ENCODE measurements at places on chromosomes 11 and 22.

DNA sequence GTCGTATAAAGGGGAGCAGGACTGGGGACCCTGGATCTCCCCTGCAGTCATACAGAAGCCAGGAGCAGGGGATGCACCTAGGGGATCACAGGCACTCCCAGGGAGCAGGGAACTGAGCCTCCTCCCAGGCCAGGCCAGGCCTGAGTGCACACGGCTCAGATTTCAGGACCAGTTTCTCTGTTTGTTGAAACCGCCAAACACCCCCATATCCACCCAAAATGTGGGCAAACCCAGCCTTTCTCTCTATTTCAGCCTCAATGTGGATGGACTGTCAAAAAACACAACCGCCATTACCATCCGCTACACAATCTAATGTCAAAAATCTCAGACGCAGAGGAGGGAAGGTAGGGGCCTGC, 17.5 kb downstream of the MN1 start:
- DNase-seq, result no peak

GRCh38 chr11:27282806-27283205, 80.2 kb downstream of the CCDC34 start:
- no peak for DNase-seq

GRCh38 chr22:50046019-50046415, 12.1 kb downstream of the TTLL8 start:
- no peak for DNase-seq

GRCh38 chr11:131760091-131761061, 390.0 kb downstream of the NTM start:
- DNase-seq, result no peak

GRCh38 chr22:19800761-19801244, 40.2 kb downstream of the TBX1 start:
- no peak for DNase-seq

DNA sequence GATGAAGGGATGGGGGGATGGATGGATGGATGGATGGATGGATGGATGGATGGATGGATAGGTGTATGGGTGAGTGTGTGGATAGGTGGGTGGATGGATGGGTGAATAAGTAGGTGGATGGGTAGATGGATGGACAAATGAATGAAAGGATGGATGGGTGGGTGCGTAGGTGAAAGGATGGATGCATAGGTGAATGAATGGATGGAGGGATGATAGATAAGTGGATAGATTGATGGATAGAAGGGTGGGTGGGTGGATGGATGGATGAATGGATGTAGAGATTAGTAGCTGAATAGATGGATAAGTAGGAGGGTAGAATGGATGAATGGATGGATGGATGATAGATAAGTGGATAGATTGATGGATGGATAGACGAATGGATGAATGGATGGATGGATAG, 152.7 kb downstream of the MN1 start:
- DNase-seq, result no peak

DNA sequence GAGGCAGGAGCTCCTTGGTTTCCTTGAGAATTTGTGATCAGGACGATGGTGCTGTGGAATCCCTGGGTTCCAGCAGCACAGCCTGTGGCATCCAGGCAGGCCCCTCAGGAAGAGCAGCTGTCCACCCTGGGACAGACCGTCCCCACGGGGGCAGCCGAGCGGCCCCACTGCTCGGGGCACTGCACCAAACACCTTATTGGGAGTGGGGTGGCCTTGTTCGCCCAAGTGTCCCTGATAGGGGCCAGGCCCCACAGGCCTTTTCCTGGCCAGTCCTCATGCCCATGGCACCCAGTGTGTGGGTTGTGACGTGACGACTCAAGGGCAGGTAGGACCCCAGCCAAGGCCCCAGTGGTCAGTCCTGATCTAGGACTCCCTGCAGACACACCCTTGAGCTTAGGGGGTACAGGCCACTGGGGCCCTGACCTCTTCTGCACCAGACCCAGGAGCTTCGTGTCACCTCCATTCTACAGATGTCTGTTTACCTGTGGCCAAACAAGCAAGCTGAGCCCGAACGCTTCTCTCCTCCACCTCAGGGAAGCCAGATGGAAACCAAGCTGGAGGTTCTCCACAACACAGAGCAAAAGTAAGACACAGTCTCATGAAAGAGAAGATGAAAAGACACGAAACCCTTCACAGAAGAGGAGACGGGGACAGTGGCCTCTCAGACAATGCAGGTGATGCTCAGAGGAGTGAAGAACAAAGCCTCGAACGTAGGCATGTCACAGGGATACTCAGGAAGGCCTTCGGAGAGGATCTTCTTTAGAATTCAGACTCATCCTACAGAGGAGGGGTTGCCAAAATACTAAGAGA, 1.6 kb upstream of the BRD1 start:
- DNase-seq, result no peak

DNA sequence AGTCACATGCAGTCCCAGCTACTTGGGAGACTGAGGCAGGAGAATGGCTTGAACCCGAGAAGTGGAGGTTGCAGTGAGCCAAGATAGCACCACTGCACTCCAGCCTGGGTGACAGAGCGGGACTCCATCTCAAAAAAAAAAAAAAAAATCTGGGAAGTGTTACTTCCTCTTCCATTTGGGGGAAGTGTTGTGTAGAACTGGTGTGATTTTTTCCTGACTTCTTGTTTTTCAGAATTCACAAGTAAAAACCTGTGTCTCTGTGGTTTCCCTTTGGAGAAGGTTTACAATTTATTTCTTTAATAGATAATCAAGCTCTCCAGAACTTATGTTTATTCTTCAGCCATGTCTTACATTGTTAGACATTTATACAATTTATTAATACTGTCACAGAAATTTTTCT, 396.1 kb downstream of the BRD1 start:
- DNase-seq, result no peak

GRCh38 chr11:5880329-5880728, at the start of gene OR52E4:
TSS of gene OR52E4 (plus strand) at chr11:5880629. CDS start at chr11:5884293, 3,664 bp downstream.
- DNase-seq, result no peak

DNA sequence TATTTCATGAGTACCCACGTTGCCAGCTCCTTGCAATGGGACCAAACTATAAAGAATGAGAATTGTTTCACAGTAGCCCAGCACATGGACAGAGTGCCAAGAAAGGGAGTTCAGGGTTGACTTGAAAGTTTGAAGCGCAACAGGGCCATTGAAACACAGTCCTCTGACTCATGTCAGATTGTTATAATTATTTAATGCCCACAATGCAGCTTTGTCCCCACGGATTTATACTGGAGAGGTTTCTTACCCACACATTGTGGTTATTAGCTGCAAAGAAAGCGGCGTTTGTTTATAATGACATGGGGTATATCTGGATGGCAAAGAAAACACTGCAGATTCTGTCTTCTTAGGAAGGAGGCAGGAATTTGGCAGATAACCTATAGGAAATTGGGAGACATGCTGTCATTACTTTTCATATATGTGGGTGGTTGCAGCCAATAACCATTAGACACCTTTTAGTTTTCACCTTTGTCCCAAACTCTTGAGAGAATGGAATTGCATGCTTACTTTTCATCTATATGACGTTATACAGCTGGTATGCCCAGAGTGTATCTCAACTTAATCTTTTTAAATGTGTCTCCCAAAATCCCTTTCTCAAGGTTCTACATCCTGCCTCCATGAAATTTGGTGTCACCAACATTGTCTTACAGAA, 143.6 kb downstream of the TEAD1 start:
- no peak for DNase-seq

- no peak for DNase-seq
Observed at GRCh38 chr22:28969401-28970168, 86.2 kb downstream of the ZNRF3 start.

GRCh38 chr11:117633186-117633754, 163.7 kb downstream of the DSCAML1 start:
- no peak for DNase-seq

GRCh38 chr22:39215070-39215396, 29.7 kb downstream of the PDGFB start:
- DNase-seq, result no peak

DNA sequence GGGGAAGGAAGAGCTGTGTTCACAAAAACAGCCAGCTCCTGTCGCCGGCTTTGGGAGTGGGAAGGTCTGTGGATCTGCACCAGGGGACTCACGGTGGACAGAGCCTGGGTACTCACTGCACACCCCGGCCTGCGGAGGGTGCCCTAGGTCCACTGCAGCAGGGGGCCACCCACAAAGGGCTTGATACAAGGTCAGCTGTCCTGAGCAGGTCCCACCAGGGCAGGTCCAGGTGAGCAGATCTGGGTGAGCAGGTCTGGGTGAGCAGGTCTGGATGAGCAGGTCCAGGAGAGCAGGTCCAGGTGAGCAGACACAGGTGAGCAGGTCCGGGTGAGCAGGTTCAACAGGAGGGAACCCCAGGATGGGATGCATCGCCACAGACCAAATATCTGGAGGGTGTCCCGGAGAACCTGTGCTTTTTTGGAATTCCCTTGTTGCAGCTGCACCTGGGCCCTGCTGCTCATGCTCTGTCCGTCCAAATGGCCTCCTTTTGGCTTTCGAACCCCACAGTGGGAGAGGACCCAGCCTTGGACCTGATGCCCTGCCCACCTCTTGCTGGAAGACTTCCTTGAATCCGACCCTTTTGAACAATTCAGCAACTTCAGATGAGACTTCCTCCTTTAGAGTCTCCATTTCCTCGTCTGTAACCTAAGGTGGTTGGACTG, 485.3 kb downstream of the TBC1D22A start:
- no peak for DNase-seq

GRCh38 chr11:117444256-117444655, 116.6 kb downstream of the CEP164 start:
- DNase-seq, result no peak

GRCh38 chr11:15139958-15140659, 25.4 kb downstream of the INSC start:
- DNase-seq, result no peak

DNA sequence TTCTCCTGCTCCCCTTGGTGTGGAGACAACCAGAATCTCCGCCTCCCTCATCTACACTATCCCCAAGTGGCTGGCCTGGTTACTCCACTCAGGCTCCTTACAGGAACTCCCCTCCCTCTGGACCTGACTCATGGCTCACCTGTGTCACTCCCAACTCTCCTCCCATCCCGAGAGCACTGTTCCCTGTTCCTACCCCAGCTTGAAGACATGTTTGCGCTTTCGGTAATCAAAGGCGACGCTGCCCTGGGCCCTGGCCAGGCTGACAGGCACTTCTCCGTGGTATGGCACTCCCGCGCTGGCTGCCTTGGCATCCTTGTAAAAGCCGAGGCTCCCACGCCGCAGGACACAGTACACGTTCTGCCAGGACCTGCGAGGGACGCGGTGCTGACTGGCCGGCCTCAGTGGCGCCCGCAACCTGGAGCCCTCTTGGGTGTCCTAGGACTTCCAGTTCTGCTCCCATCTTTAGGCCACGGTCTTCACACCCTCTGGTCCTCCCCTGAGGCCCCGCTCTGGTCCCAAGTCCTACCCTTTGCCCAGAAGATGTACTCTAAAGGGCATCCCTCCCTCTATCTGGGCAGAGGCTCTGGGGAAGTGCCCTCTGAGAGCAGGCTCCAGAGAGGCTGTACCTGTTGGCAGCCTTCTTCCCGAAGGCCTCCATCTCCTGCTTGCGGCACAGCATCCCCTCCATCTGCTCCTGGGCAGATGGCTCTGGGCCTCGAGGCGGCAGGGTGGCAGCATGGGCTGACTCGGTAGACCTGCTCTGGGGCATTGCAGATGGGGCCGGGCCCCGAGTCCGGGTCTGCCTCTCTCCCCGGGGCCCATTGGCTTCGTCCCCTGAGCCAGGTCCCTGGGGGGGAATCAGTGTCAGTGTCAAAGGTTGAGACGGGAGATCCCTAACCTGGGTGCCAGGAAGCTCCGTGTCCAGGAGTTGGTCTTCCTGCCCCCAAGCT, 9.4 kb upstream of the RBM4B start:
- DNase-seq, result no peak

GRCh38 chr11:64885367-64886286, 7.2 kb upstream of the EHD1 start:
- DNase-seq, result no peak

GRCh38 chr22:24698266-24698926, 76.1 kb downstream of the PIWIL3 start:
- DNase-seq, result no peak

GRCh38 chr22:38317995-38318715, 922 bp upstream of the CSNK1E start:
- DNase-seq, result no peak

DNA sequence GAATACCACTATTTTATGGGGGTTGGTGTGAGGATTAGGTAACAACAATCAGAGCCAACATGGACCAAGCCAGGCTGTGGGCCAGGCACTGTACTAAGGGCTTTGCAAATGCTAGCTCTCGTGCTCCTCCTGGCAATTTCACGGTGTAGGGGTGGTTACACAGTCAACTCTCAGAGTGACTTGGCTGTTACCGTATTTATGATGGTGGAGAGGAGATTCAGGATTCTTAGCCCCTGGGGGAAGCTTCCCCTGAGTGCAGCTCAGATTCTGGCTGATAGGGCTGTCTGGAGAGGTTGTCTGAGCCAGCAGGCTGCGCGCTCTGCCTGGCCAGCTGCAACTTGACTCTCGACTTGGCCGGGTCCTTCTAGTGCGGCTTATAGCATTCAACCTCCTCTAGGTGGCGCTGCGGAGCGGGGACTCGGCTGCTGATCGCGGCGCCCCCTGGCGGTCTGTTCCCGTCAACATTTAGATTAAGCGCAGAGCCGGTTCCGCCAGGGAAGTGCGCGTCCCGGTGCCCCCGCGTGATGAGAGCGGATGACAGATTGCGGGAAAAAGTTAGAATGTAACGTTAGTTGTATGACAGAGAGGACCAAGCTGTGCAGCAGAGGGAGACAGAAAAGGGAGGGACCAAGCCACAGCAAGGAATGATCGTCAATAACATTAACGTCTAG, 4.5 kb upstream of the NCF4 start:
- DNase-seq, result peak; percentile 89

GRCh38 chr22:48921411-48921903, 906.2 kb downstream of the BRD1 start:
- no peak for DNase-seq

DNA sequence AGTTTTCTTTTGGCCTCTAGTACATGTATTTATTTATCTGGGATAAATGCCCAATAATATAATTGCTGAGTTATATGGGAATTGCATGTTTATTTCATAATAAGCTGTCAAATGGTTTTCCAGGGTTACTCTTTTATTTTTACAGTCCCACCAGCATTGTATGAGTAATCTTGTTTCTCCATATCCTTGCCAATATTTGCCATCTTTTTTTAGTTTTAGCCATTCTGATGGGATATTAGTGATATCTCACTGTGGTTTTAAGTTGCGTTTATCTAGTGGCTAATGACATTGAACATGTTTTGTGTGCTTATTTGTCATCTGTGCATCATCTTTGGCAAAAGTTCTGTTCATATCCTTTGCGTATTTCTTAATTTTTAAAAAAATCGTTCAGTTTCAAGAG, 372.8 kb upstream of the CCDC179 start:
- DNase-seq, result no peak

- DNase-seq, result peak; percentile 45
Observed at GRCh38 chr11:108871152-108871551, 206.3 kb downstream of the DDX10 start.
